ENCODE measurements at places on chromosomes 11 and 22.

DNA sequence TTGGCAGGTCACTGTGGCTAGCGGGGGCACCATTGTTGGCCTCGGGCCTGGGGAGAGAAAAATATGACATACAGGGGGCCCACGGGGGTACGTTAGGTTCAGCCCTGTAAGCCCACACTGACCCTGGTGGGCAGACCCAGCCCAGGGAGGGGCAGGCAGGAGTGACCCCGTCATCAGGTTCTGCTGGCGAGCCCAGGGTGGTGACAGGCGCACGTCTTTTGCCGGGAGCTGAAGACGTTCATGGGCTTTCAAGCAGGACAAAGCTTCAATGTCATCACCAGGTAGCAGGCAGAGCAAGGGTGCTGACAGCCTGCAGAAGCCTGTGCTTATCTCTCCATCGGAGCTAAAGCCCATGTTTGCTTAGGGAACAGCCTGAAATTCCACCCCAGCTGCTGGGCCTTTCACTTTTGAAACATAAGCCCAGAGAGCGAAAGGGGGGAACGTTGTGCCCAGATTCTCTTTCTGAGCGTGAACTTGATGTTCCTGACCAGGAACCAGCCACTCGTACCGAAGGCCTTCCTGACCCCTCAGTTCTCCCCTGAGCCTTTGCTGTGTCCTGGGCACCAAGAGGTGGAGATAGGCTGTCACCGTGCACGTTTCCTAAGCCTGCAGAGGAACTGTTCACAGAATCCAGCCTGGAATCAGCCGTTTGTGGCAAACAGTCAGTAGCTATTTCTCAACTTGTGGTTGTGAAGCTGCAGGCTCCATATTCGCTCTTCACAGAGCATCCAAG lies 74.0 kb upstream of the ATXN10 start:
- DNase-seq, result no peak

- no peak for DNase-seq
These were observed 40.2 kb downstream of the TBC1D22A start for GRCh38 chr22:46802608-46803027.

DNA sequence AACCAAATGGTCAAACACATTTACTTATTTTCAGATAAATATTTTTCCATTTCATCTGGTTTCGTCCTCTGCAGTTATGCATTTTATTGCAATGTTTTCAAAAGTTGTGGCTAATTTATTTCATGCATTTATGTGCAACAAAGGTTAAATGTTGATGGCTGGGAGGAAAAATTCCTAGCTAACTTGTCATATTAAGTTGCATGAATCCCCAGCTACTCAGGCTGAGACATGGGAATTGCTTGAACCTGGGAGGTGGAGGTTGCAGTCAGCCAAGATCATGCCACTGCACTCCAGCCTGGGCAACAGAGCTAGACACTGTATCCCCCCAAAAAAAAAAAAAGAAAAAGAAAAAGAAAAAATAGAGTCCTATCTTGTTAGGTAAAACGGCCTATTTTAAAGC lies 1862.4 kb upstream of the RAG2 start:
- no peak for DNase-seq

- no peak for DNase-seq
These were observed 27.3 kb upstream of the NFRKB start for GRCh38 chr11:129922674-129923073.

DNA sequence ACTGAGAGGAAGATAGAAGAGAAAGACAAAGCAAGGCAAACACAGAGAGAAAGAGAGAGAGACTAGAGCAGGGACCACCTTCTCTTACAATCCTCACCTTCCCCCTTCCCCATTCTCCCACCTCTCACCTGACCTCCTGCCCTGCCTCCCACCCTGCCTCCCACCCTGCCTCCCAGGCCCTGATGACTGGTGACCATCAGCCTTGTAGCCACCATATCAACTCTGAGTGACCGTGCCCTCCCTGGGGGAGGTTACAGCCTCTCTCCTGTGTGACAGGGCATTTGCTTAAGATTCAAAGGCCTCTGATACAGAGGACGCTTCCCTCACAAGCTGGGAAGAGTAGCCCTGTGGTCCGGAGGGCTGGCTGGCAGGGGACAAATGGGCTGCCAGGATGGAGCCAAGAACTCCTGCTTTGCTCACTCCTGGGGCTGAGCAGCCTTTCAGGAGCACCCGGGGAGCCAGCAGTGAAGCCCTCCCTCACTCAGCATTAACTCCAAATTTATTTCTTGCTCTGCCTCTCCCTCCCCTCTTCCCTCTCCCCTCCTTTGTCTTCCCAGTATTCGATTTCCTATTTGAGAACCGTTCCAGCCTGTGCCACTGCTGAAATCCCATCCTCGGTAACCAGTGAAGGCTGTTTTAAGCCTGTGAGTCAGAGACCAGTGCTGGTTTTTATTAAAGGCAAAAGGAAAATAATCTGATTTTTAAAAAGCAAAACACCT lies 125.2 kb upstream of the SYT13 start:
- DNase-seq, result no peak

- no peak for DNase-seq
These were observed 9.3 kb upstream of the BACE1-AS start for GRCh38 chr11:117281869-117282268.

- DNase-seq, result peak; percentile 63
These were observed 1.5 kb downstream of the ZP1 start for GRCh38 chr11:60868682-60869450.

- DNase-seq, result peak; percentile 60
These were observed at the start of gene KLHDC7B for GRCh38 chr22:50545522-50546325. Gene KLHDC7B, plus strand, starts transcription at chr22:50545899. Its CDS starts 345 bp downstream, at chr22:50546244.

GRCh38 chr11:926341-926916 lies 759 bp downstream of the AP2A2 start:
- DNase-seq, result no peak

DNA sequence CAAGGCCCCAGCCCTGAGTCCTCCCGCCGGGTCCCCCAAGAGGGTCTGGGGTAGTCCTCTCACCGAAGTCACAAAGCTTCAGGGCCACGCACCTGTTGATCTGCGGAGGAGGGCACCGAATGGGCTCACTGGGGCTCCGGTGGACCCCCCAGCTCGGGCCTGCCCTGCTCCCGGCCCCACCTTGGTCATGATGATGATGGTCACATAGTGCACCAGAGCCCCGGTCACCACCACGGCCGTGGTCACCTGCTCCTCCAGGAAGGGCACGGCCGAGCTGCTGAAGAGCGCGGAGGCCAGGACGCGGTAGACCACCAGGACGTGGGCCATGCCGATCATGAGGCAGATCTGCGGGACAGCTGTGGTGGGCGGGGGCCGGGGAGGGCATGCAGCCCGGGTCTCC lies 13.5 kb upstream of the SIGIRR start:
- DNase-seq, result no peak

GRCh38 chr11:117677729-117678310 lies 119.2 kb downstream of the DSCAML1 start:
- DNase-seq, result no peak

GRCh38 chr22:43847376-43848289 lies 14.7 kb downstream of the SULT4A1 start:
- DNase-seq, result no peak

GRCh38 chr11:121961321-121961801 lies 154.7 kb downstream of the BLID start:
- DNase-seq, result no peak

DNA sequence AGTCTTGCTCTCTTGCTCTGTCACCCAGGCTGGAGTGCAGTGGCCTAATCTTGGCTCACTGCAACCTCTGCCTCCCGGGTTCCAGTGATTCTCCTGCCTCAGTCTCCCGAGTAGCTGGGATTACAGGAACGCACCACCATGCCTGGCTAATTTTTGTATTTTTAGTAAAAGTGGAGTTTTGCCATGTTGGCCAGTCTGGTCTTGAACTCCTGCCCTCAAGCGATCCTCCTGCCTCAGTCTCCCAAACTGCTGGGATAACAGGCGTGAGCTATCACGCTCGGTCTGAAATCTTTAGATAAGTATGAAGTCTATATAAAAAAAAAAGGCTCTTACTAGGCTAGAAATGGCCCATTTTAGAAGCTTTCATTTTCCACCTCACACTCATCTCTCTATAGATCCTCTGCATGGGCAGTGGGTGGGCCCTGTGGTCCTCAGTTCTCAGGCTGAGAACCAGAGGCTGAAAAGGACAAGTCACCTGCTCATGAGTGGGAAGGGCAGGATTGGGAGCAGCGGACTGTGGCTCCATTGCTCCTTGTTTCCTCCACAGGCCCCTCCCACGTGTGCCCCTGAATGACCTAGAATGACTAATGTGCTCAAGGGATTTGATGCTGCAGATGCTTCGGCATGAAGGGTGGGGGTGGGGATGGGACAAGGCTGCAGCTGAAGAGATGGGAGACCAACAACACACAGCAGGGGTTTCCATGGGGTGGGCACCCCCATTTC lies 19.8 kb upstream of the PRAME start:
- DNase-seq, result no peak

GRCh38 chr11:35150454-35150853 lies 11.5 kb downstream of the CD44 start:
- no peak for DNase-seq

GRCh38 chr22:25760848-25761595 lies 19.0 kb downstream of the MYO18B start:
- DNase-seq, result no peak

GRCh38 chr11:18312663-18313420 lies 9.1 kb downstream of the HPS5 start:
- no peak for DNase-seq

DNA sequence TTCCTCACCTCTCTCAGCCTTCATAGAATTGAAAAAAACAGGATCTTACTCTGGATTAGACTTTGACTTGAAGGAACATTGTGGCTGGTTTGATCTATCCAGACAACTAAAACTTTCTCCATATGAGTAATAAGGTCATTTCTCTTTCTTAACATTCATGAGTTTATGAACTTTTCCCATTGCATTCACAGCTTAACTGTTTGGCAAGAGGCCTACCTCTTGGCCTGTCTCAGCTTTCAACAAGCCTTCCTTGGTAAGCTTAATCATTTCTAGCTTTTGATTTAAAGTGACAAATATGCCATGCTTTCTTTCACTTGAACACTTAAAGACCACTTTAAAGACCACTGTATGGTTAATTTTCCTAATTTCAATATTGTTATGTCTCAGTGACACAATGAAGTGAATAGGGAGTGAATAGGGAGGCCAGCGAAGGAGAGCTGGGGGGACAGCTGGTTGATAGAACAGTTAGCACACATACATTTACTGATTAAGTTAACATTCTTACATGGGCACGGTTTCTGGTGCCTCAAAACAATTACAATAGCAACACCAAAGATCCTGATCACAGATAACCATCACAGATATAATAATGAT lies 17.0 kb downstream of the IMMP1L start:
- DNase-seq, result no peak

- DNase-seq, result no peak
These were observed 683.5 kb upstream of the CCDC179 start for GRCh38 chr11:23543651-23544222.

GRCh38 chr22:32803020-32803737 lies 1.7 kb downstream of the TIMP3 start:
- no peak for DNase-seq

DNA sequence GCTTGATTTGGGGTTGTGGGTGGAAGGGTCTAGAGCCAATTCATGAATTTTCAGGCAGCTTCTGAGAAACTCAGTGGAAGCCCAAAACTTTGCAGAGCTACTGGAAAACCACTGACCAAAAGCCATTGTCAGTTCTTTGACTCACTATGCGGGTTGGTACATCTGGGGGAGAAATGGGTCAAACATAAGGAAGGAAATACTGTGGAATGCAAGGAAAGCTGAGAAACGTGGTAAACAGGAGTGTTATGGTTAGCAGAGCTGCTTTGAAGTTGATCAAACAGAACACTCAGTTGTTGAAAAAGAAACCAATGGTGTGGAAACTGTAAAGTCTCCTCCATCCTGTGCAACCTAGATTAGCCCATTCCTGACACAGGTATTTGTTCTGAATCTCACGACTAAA lies 6.3 kb upstream of the ABTB2 start:
- no peak for DNase-seq

DNA sequence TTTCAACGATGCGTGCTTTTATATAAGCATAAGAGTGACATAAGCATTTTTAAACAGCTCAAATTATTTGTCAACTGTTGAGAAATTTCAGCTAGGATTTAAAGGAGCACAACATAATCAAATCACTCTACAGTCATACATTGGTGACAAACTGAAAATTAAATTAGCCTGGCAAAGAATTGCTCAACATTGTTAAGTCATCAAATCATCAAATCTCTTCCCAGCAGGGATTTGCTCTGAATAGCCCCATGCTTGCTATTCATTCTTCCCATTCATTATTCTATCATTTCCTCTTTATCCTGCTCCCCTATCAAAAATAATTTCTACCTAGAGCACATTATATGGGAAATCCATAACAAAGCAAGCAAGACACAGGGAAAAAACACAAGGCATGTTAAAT lies 198.7 kb upstream of the LUZP2 start:
- no peak for DNase-seq

DNA sequence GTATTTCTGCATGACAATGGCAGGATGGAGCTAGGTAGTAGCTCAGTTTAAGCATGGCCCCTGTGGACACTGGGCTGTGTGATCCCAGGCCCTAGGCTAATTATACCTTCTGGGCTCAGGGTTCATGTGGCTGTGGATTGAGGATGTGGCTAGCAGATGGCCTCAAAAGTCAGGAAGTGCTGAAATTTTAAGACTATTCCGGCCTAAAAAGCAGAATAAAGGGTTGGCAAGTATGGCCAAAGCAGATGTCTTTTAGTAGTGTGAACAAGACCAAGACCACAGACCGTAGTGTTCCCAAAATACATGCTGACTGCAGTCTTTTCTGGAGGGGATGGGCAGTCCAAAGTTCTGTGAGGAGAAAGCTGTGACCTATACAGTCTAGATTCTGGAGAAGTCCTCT lies 115.7 kb upstream of the RAG2 start:
- DNase-seq, result no peak

- no peak for DNase-seq
These were observed 78.4 kb downstream of the ETS1 start for GRCh38 chr11:128508770-128509510.

GRCh38 chr11:11813288-11813962 lies 28.3 kb upstream of the USP47 start:
- DNase-seq, result no peak

DNA sequence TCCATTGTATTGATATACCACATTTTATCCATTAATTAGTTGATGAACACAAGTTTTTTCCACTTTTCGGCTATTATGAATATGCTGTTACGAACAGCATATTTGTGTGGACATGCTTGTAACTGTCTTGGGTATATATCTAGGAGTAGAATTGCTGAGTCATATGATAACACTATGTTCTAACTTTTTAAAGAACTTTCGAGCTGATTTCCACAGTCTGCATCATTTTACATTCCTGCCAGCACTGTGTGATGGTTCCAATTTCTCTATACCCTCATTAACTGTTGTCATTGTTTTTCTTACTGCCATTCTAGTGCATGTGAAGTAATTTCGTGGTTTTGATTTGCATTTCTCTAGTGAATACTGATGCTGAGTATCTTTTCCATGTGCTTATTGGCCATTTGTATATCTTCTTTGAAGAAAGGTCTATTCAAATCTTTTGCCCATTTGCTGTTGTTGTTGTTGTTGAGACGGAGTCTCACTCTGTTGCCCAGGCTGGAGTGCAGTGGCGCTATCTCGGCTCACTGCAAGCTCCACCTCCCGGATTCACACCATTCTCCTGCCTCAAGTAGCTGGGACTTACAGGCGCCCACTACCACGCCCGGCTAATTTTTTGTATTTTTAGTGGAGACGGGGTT lies 7.4 kb upstream of the RCE1 start:
- DNase-seq, result no peak

- DNase-seq, result no peak
These were observed 99.5 kb downstream of the FAM76B start for GRCh38 chr11:95690100-95690499.
